Activated T-helper 1 cell treated with anti-CD3 and anti-CD28 coated beads, Interleukin-2, amount 50 U/mL, for 16 hours (primary cell): ENCODE measurements at places on chromosomes 6 and 20.

DNA sequence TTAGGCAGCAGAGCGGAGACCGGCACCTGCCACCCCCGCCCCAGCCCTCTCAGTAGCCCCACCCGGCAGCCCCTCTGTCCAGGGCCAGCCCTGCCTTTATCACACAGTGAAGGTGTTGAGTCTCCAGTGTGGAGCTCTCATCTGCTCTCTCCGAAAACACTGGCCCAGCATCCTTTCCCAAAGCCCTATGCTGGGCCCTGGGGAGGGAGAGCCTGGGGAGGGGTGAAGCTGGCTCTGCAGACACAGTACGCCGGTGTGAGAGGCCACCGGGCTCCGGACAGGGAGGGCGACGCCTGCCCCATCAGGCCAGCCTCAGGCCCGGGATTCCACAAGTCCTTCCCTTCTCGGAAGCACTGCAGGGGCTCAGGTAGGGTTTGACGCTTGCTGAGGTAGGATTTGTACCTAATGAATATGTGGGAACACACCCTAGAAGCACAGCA, 186.9 kb downstream of the ERMARD start:
- DNase-seq = no peak

- DNase-seq = no peak
Observed at GRCh38 chr6:15505463-15505918, 157.3 kb downstream of the DTNBP1 start.

- peak; percentile 93 for DNase-seq
Observed at GRCh38 chr6:30678964-30679726, 6.3 kb upstream of the DHX16 start.

DNA sequence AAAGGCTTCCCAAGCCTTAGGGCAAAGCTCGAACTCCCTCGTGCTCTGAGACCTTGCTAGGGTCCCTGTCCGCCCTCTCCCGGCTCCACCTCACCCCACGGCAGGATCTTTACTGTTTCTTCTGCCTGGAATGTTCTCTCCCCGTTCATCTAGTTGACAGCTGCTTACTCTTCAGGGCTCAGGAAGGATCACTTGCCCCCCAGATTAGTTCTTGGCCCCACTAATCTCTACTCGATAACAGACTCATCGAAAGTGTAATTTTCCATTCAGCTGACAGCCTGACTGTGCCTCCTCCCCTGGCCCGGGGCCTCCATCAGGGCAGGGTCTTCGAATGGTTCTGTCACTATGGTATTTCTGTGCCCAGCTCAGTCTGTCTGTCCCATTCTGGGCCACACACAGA, 3.1 kb downstream of the MAP1LC3A start:
- DNase-seq = no peak
